Myocyte (in vitro differentiated cells): ENCODE measurements at places on chromosomes 12 and 14.
A peak's percentile ranks its signal among the peaks of the same experiment; 100 is the strongest.

- DNase-seq, result no peak
These were observed 11.3 kb downstream of the ALDH1L2 start for GRCh38 chr12:105072888-105073488.

DNA sequence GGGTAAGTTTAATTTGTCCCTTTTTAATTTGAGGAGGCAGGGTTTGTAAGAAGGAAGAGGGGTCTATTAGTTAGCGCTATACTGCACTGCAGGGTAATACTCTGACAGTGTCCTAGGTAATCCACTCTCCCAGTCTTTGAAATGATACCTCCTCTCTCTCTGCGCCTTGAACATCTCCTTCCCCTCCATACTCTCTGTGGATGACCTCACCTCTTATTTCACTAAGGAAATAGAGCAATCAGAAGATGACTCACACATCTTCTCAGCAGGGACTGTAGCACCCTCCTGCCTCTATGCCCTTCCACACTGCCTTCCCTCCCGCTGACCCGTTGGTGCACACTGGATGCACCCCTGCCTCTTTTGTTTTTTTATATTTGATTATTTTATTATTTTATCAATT lies 94.2 kb downstream of the GRIP1 start:
- no peak for DNase-seq

DNA sequence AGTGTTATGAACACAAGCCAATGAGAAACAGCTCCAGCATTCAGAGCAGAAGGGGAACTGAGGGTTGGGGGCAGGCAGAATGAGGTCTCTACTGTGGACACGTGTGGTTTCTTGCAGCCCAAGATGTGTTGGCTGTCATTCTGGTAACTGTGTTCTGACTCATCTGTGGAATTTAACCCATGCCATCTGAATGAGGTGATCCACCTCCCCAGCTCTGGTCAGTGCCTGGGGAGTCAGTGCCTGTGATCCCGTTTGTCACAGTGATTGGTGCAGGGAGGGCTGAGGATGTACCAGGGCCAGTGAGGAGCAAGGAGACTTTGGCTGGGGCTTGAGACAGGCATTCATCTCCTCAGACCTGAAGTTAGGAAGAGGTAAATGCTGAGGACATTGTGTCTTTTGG lies 216.8 kb downstream of the MSRB3 start:
- DNase-seq, result peak; percentile 80

- no peak for DNase-seq
These were observed 43.4 kb downstream of the RIN3 start for GRCh38 chr14:92556863-92557543.

DNA sequence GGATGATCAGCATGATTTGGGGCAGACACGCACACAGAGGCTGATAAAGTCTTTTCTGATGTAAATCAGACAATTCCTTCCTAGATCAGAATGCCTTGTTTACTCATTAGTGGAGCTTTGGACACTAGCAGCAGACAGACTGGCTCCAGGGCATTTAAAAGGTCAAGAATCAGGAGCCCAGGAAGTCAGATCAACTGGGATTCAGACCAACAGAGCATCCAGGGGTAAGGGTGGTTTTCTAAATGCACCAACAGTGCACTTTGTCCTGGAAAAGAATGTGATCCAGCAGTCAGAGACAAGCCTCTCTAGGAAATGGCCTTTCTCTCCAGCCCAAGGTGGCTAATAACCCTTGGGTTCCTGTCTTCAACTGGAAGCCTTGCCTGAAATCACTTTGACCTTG lies 405.3 kb downstream of the MED13L start:
- no peak for DNase-seq

DNA sequence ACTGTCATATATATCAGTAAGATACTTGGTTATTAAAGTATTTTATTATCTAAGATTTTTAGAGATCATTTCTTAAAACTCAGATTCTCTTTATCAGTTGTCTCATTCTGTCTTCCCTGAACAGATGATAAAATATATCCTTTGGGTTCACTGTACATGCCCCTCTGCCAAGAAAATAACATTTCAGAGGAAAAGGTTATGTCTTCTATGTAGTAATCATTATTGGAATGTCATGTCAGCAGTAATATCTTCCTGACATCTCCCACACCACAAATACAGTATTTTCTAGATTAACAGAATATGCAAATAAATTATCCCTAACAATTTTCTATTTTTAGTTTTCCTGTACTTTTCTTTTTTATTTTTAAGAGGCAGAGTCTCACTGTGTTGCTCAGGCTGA lies 26.0 kb downstream of the BTBD7 start:
- no peak for DNase-seq

GRCh38 chr14:65333943-65334687 lies 78.4 kb upstream of the FUT8 start:
- DNase-seq, result no peak

- DNase-seq, result peak; percentile 90
These were observed 24.4 kb upstream of the TC2N start for GRCh38 chr14:91891721-91892220.

- DNase-seq, result no peak
These were observed 50.5 kb downstream of the KITLG start for GRCh38 chr12:88529531-88530488.

DNA sequence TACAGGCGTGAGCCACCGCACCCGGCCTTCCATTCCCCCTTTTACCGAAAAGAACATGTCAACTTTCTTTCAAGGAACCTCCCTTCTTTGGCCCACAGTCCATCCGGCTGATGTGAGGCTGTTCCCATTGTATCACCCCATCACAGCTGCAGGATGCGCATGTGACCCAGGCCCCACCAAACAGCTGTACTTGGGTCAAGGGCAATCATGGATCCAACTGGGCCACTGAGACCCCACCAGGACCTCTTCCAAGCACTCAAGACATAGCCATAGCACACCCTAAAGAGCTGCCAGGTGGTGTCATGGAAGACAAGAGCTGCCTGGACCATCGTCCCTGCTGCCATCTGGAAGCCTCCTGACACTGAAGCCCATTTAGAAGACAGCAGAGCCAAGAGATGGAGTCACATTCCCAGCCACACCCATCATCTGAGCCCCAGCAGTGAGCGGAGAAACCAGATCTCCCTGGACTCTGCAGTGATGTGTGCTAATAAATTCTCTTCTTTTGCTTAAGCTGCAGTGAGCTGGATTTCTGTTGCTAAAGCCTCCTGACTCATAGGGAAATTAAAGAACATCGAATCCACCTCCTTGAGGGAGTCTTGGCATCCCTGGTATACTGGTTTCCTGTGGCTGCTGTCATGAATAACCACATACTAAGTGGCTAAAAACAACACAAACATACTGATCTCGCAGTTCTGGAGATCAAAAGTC lies 105.6 kb downstream of the KSR2 start:
- no peak for DNase-seq

DNA sequence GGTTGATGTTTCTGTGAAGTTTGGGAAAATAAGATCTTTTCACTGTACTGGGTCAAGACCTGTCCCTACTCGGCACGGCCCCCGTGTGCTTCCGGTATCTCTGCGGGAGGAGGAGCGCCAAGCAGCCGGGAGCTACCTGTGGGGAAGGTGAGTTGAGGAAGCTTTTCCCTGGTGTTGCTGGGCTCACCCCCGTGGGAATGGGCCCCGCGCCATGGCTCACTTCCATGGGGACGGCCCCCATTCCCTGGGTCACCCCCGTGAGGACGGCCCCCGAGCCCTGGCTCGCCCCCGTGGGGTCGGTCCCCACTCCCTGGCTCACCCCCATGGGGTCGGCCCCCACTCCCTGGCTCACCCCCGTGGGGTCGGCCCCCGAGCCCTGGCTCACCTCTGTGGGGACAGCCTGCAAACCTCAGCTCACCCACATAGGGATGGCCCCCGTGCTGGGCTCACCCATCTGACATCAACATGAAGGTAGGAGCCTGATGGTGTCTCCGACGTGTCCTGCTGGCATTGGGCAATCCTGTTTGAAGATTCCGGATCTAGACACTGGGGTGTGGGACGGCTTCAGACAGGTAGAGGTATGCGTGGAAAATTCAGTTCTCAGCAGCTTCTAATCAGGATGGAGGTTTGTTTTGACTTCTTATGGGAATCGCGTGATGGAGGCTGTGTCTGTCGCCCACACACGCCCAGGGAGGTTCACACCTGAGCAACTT lies 9.1 kb downstream of the LRCOL1 start:
- no peak for DNase-seq

- peak; percentile 51 for DNase-seq
These were observed 5.3 kb downstream of the ASB2 start for GRCh38 chr14:93970965-93971634.

GRCh38 chr12:449203-449602 lies 10.5 kb upstream of the B4GALNT3 start:
- DNase-seq, result no peak

- no peak for DNase-seq
These were observed 172.4 kb upstream of the GARIN2 start for GRCh38 chr14:67016856-67017255.

DNA sequence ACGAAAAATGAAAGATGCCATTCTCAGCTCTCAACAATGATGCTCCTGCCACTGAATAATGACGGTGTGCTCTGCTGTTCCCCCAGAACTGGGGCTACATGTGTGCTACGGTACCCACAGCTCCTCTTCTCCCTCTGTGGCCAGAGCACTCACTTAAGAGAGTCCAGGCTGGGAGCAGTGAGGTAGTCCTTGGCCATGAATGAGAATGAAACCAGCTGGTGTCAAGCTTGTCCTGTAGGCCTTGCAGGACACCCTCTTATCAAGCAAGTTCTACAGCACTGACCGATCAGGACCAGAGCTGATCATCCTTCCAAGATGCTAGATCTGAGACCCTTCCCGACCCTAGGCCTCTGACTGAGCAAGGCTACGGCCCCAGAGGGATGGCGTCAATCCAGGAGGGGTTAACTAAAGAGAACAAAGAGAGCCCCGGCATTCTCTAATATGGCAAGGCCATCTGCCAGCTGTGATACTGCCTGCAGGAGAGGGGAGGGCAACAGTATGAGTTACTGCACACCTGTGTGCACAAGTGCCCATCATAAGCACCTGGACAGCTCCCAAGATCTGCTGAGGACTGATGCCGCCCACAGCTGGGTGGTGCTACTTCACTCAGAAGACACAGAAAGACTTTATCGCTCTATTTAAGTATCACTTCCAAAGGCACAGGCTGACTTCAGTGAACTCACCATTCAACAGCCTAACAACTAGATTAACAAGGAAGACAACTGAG lies 30.5 kb downstream of the APPL2 start:
- DNase-seq, result no peak

GRCh38 chr12:79406993-79407392 lies 283.8 kb downstream of the PAWR start:
- DNase-seq, result no peak

- no peak for DNase-seq
These were observed 253.6 kb upstream of the AVPR1A start for GRCh38 chr12:63404611-63405010.
